Stimulated activated CD8-positive, alpha-beta memory T cell treated with anti-CD3 and anti-CD28 coated beads, Interleukin-7, amount 100 ng/mL, for 1 hour (primary cell): ENCODE measurements at places on chromosomes 12 and 14.

- no peak for DNase-seq
Observed at GRCh38 chr14:104504172-104504735, 75.3 kb upstream of the C14orf180 start.

- DNase-seq = no peak
Observed at GRCh38 chr12:71439362-71439612, 311 bp upstream of the LGR5 start.

- DNase-seq = no peak
Observed at GRCh38 chr14:56952766-56953473, 142.6 kb upstream of the OTX2 start.

DNA sequence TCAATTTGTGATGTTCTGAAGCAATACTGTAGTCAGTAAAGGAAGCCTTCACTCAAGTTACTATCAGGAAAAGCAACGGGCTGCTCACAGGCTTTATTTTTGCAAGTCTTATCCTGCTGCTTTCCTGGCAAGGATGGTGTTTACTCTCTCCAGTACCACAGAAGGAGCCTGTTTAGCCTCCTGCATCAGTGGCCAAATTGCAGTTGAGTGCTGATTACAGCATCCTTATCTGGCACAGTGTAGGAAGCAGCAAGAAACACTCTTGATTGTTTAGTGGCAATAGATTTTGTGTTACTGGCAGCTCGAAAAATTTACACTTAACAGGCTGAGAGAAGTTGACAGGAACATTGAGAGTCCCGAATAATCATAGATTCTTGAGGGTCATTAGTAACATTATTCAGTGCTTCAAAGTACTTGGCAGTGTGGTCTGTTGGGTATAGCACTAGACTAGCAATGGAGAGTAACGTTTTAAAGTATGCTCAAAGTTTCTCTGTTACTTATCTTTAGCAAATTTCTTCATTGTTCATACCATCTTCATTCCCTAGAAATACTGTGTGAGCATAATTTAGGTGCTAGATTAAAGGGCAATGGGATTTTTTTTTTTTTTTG, 11.7 kb downstream of the TULP3 start:
- no peak for DNase-seq

- DNase-seq = no peak
Observed at GRCh38 chr12:89927226-89927698, 218.6 kb upstream of the ATP2B1 start.

- no peak for DNase-seq
Observed at GRCh38 chr12:95336387-95337067, 118.9 kb downstream of the VEZT start.

GRCh38 chr14:73887694-73888459, 1.2 kb downstream of the ZNF410 start:
- no peak for DNase-seq

DNA sequence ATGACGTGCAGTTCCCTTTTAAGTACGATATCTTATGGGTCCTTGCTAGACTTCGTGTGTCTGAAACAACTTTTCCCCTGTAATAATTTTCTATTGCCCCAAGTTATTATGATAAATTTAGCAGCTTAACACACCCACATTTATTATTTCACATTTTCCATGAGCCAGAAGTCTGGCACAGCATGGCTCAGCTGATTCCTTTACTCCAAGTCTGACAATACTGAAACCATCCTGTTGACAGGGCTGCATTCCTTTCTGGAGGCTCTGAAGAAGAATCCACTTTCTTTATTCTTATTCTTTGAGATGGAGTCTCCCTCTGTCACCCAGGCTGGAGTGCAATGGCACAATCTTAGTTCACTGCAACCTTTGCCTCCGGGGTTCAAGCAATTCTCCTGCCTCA, 80.9 kb downstream of the DENND5B start:
- no peak for DNase-seq

- no peak for DNase-seq
Observed at GRCh38 chr12:57106021-57106708, 5.0 kb downstream of the STAT6 start.

- DNase-seq = no peak
Observed at GRCh38 chr14:96151242-96151641, 53.4 kb upstream of the BDKRB2 start.

DNA sequence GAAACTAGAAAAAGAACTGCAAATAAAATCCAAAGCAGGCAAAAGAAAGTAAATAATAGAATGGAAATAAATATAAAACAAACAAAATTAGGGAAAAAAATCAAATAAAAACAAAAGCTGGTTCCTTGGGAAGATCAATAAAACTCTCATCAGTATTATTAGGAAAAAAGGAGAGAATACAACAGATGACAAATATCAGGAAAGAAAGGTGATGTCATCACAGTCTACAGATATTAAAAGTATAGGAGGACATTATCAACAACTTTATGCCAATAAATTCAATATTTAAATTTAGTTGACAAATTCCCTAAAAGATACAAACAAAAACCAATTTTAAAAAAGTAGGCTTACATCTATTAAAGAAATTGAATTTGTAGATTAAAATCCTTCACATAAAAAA, 107.4 kb upstream of the FOXN3 start:
- DNase-seq = no peak

- no peak for DNase-seq
Observed at GRCh38 chr12:26214121-26214520, 18.7 kb downstream of the SSPN start.

DNA sequence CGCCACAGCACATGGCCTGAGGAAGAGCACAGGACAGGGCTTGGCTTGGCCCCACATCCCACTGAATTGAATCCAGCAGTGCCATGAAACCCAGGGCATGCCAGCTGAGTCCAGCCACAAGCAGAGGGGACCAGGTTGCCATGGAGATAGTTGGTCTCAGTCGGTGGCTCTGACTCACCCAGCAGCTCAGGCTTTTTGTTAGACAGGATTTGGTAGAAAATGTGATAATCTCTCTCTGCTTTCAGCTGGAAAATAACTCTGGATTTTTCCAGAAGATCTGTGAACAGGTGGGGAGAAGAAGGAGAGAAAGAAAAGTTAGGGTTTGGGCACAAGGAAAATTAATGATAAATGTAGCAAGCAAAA, 4.8 kb downstream of the MYH7 start:
- no peak for DNase-seq

DNA sequence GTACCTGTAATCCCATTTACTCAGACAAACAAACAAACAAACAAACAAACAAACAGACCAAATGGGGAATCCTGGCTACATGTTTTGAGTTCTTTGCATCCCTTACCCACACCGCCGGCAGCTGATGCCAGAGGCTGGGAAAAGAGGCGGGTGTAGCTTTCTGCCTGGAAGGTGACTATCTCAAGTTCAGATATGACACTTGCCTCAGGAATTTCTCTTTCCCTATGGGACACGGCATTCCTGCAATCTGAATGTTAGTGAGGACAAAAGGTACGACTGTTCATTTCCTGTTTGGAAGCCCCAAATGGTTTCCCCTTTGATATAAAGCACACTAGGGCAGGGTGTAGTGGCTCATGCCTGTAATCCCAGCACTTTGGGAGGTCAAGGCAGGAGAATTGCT, 2.9 kb downstream of the MYL2 start:
- DNase-seq = no peak

DNA sequence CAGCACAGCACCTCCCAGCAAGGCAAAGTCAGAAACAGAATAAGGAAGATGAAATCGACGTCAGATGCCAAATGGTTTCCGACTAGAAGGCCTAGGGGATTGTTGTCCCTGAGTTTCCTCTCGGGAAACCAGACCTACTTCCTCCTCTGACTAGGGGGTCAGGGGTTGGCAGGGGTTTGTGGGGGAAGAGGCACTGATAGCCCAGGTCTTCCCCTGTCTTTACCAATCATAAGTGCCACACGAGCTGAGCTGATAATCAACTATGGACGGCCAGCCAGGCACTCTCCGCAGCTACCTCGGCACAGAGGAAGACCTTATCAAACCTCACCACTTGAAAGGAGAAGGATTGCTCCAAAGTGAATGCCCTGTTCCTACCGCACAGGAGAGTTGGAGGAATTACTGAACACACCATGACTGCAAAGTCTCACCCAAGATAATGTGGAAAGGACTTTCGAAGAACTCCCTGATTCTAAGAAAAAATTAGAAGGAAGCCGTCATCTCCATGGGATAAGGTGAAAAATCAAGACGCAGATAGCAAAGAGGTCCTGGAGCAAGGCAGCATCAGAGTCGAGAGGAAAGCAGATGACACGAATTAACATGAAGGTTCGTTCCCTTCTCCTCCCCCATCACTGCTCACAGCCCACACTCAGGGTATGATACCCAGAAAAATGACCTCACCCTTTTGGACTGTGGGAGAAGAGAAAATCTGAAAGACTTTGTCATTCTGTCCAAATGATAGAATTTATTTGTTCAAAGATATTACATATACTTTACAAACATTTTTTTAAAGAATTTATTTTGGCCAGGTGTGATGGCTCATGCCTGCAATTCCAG, 77.7 kb upstream of the MED13L start:
- DNase-seq = no peak

- DNase-seq = no peak
Observed at GRCh38 chr12:110093631-110094311, 30.4 kb upstream of the IFT81 start.

DNA sequence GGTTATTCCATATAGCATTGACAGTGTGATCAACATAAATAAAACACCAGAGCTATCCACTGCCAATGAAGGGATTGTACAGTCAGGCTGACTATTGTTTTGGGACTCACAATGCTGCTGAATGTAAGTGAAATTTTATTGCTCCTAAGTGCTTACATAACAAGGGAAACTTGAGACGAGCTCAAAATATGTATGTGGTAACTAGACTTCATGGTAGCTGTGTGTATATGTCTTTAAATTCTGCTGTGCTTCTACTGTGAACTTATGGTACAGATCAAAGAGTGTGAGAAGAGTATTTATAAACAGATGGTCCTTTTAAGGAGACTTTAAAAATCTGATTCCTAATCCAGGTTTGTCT, 6.9 kb downstream of the FLRT2 start:
- no peak for DNase-seq

GRCh38 chr14:75430526-75430925, 2.7 kb downstream of the JDP2 start:
- no peak for DNase-seq

- no peak for DNase-seq
Observed at GRCh38 chr14:25350021-25350420, 300.1 kb upstream of the STXBP6 start.

- no peak for DNase-seq
Observed at GRCh38 chr14:91336093-91336450, 81.5 kb downstream of the CCDC88C start.

GRCh38 chr14:90379106-90379505, 17.7 kb upstream of the CALM1 start:
- DNase-seq = no peak

GRCh38 chr12:28292699-28293098, 102.4 kb downstream of the CCDC91 start:
- DNase-seq = no peak

- DNase-seq = peak; percentile 2
Observed at GRCh38 chr14:69090187-69090789, 62.6 kb downstream of the DCAF5 start.

- no peak for DNase-seq
Observed at GRCh38 chr12:79590751-79591150, 100.0 kb downstream of the PAWR start.

DNA sequence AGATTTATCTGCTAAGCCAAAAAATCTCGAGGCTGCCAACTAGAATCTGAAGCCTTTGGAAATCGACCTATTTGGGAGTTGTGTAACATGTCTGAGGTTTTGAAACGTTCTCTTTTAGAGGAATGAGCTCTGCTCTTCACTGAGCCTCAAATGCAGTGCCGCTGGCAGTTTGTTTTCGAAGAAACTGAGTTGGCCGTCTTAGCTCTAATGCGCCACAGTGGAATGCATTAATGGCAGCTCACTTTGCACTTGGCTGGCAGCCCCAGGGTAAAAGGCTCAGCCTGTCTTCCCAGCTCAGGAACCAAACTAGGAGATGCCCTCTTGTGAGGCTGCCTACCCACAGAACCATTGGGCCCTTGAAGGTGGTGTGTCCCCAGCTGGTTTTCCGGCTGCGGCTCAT, 53.8 kb downstream of the SFSWAP start:
- DNase-seq = no peak

GRCh38 chr12:50099302-50100008, 4.4 kb upstream of the GPD1 start:
- DNase-seq = no peak

- DNase-seq = no peak
Observed at GRCh38 chr14:106844608-106845285, 1318.4 kb downstream of the TMEM121 start.

DNA sequence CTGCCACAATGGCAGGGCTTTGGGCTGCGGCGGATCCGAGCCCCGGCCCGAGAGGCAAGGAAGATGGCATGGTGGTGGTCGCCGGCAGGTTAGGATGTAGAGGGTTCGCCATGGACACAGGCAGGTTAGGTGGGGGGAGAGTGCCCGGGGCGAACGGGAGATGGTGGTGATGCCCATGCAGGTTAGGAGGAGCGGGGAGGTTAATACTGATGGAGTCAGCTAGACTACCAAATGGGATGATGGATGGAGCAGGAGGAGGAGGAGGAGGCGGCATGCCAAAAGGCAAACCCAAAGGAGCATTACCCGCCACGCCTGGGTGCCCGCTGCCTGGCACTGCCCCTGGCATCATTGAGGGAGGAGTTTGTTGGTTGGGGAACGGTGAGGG, 6.2 kb downstream of the MYL6 start:
- DNase-seq = no peak

- DNase-seq = no peak
Observed at GRCh38 chr14:103730490-103731035, 15.0 kb downstream of the ZFYVE21 start.

GRCh38 chr12:104994336-104994735, 8.2 kb downstream of the NOPCHAP1 start:
- no peak for DNase-seq

- no peak for DNase-seq
Observed at GRCh38 chr12:54371328-54372112, 7.2 kb upstream of the GPR84 start.

- no peak for DNase-seq
Observed at GRCh38 chr12:40226705-40227104, 1.9 kb downstream of the LRRK2 start.

- DNase-seq = no peak
Observed at GRCh38 chr14:104253223-104253822, 114.9 kb downstream of the KIF26A start.

DNA sequence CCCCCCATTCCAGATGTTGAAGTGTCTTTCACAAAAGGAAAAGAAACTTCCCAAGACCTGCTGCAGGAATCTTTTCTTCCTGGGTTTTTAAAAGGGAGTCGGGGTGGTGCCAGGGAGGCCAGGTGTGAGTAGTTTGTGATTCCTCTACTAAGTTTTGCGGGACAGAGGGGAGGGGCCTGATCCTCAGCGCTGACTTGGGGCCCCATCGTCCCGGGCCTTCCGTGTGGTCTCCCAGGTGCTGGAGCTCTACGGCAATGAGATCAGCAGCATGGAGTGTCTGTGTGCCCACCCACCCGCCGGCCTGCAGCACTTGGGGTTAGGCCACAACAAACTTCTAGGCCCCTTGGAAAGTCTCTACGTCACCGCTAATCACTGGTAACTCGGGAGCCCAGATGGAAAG, 4.5 kb downstream of the LRRC43 start:
- no peak for DNase-seq

DNA sequence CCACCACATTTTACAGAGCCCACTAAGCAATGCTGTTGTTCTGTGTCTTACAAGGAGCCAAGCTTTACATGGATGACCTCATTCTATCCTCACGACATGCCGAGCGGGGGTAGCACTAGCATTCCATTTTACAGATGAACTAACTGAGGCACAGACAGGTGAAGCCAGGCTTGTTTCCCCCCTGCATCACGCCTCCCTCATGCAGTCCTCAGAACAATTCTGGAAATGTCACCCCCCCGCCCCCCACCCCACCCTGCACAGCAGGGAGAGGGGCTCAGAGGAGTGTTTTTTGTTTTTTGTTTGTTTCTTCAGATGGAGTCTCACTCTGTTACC, 1.5 kb downstream of the SLC8B1 start:
- no peak for DNase-seq
